ENCODE measurements at places on chromosomes 12 and 14.

- no peak for DNase-seq
Measured at GRCh38 chr12:89525305-89525823, 483 bp downstream of the POC1B start.

GRCh38 chr14:105212541-105213300, 31.6 kb upstream of the NUDT14 start:
- no peak for DNase-seq

- DNase-seq: no peak
Measured at GRCh38 chr14:81638656-81639280, 105.1 kb upstream of the SEL1L start.

- no peak for DNase-seq
Measured at GRCh38 chr12:2298556-2299200, 245.9 kb downstream of the CACNA1C start.

DNA sequence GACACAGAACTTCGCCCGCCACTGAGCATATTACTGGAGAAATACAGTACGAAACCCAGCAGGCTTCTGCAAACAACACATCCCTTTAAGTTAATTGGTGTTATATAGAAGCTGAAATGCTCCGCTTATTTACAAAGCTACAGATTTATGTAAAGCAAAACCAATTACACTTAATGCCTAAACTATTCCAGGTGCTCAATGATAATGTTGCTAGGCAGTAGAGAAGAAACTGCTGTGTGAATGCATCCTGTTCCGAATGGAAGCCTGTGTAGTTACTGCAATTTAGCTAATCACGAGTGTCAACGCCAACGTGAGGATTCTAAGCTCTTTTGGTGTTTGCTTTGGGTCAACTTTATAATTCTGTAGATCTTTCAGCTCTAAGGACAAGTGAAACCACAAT, 89.8 kb downstream of the SLC15A5 start:
- DNase-seq: no peak
